ENCODE measurements at places on chromosomes 16 and 17.

- no peak for DNase-seq
Measured at GRCh38 chr17:3809135-3809534, 8.1 kb upstream of the ITGAE start.

DNA sequence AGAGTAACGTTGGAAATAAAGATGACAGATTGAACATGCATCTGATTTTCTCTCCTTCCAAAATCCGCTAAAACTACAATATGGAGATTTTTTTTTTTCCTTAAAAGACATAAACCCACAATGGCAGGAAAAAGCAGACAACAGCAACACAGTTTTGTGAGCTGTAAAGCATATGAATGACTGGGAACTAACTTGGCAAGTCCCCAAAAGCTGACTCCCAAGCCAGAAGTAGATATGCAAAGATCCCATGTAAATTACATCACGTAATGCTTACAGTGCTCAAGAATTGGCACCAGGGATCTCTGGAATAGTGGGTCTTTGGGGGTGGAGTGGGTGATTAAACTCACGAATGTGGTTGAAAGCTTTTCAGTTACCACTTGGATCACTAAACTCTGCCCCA is 106.6 kb downstream of the ELAC2 start:
- DNase-seq, result no peak

DNA sequence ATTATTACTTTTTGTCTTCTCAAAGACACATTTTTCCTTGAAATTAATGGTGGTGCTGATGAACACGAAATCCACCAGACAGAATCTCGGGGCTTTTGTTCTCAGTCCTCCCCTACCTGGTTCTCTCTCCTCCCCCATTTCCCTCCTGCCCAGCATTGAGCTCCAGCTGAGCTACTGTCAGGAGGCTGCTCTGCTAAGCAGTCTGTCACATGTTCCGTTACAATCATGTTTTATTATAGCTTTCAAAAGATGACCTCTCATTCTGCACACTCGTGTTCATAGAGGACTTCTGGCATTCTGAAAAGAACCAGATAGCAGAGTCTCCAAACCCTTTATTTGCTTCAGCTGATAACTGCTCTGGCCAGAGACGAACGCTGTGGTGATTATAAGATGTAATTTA is 732.5 kb upstream of the RBFOX1 start:
- no peak for DNase-seq

GRCh38 chr17:68061512-68062313 is 26.2 kb downstream of the KPNA2 start:
- peak; percentile 24 for DNase-seq

DNA sequence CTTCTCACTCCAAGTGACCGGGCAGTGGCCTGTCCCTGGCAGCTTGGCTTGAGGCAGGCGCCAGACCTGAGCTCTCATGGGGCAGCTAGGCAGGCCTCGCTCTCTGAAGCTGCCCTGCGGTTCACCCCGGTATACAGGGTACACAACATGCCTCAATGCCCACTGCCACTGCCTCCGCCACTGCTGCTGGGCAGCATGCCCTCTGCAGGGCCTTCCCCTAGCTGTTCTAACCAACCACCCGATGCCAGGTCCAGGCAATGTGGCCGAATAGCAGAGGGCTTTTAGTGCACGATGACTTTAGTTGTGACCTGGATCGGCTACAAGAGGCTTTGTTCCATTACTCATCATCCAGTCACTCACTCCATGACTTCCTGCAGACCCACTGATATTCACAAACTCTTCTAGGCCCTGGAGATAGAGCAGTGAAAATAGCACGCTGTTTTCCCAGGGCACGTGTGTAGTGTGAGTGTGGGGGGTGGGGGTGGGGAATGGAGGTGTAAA is 19.7 kb downstream of the CDC42EP4 start:
- peak; percentile 82 for DNase-seq

DNA sequence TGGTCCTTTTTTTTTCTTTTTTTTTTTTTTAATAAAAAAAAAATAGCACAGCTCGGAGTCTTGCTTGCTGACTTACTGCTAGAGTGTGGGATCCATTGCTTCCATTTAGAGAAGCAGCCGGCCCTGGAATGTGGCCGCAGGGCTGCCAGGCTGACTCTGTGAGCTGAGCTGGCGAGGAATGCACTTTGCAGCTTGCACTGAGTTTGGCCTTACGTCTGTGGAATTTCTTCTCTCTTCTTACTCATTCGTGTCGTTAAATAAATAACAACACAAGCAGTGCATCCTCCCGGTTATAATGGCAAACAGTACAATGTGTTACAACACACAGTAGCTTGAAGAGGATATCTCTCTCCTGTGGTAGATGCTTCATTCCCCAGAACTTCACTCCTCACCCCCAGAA is 69.2 kb downstream of the PRKCB start:
- peak; percentile 77 for DNase-seq

DNA sequence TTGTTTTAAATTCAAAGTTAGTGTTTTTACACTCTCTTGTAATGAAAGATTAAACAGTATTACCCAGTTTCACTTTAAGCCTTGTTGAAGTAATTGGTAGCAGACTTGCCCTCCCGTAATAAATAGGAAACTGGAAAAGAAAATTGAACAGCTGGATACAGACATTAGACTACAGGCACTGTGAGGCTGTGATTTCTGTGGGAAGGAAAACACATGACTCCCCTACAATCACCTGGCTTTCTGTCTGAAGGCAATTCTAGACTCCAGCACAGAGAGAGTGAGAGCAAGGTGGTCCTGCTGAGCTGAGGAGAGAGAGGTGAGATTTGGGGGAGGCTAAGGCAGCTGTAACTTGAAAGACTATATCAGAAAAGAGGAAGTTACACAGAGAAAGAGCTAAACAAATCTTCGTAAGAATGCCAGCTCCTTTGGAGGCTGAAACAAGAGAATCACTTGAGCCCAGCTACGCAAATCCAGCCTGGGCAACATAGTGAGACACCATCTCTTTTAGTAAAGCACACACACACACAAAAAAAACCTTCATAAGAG is 57.8 kb upstream of the CDYL2 start:
- no peak for DNase-seq

DNA sequence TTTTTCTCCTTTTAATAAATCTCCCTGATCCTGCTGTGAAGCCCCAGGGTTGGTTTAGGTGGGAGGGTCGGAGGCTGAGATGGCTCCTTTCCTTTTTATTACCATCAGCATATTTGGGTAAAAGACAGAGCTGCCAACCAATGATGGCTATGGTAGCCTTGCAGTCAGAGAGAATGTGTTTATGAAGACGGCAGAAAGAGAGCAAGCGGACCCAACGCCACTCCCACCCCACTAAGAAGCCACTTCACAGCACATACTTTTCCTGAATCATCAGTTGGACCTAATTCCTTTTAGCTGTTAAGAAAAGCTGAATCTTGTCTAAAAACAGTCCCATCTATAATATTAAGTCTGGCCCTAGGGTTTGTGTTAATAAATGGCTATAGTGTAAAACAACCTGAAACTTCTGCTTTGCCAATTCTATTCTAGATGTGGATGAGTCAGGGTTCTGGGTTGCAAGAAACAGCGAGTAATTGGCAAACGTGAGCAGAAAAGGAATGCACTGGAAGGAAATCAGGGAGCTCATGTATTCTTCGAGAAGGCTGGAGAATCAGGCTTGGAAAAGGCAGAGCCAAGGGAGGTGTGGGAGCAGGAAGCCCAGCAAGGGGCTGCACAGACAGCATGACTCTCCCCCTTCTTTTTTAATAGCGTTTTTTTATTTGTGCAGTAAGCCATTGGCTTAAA is 34.0 kb upstream of the PRKCA start:
- peak; percentile 71 for DNase-seq

DNA sequence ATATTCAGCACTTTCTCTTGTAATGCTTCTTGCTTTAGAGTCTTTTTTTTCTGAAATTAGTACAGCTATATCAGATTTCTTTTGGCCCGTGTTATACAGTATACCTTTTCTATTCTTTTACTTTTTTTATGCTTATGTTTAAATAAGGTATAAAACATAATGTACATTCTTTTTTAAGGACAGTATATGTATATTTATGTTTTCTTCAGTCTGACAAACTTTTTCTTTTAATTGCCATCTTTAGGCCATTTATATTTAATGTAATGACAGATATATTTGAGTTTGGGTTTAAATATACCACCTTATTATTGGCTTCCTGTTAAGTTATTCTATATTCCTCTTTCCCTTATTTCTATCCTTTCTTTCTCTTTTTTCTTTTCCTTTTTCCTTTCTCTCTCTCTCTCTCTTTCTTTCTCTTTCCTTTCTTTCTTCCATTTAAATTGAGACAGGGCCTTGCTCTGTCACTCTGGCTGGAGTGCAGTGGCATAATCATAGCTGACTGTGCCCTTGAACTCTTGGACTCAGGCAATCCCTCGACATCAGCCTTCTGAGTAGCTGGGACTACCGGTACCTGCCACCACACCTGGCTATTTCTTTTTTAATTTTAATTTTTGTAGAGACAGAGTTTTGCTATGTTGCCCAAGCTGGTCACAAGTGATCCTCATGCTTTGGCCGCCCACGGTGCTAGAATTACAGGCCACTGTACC is 61.7 kb downstream of the WWOX start:
- no peak for DNase-seq

DNA sequence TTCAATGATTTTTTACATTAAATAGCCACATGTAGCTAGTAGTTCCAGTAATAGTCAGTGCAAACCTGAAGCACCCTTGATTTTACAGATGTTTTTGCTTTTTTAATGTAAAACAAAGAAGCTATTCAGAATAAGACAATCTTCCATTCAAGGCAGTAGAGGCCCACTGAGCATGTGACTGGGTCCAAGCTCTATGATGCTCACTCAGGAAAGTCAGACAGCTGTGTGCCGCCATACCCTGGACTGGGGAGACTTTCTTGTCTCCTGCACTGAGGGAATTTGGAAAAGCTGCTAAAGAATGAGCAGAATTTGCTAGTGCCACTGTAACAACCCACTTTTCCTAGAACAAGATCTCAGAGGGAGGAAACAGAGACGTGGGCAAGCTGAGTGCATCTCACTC is 11.5 kb downstream of the CENPN start:
- DNase-seq, result no peak

- no peak for DNase-seq
Measured at GRCh38 chr17:63486317-63487013, 9.6 kb downstream of the ACE start.

GRCh38 chr16:8346294-8346693 is 244.0 kb downstream of the TMEM114 start:
- no peak for DNase-seq

- no peak for DNase-seq
Measured at GRCh38 chr16:79500286-79500685, 100.3 kb downstream of the MAF start.

DNA sequence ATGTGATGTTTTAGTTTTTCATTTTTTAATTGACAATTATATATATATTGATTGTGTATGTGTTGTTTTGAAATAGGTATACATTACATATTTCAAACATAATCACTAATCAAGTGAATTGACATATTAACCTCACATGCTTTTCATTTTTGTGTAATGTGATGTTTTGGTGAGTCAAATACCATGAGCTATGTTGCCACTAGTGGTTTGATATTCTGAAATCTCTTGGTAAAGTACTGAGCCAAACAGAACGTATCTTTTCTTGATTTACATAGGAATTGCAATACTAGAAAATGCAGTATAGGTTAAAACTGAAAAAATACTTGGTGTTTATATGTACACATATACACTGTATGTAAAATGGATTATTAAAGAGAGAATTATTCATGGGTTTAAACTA is 65.2 kb upstream of the SIAH1 start:
- DNase-seq, result no peak

DNA sequence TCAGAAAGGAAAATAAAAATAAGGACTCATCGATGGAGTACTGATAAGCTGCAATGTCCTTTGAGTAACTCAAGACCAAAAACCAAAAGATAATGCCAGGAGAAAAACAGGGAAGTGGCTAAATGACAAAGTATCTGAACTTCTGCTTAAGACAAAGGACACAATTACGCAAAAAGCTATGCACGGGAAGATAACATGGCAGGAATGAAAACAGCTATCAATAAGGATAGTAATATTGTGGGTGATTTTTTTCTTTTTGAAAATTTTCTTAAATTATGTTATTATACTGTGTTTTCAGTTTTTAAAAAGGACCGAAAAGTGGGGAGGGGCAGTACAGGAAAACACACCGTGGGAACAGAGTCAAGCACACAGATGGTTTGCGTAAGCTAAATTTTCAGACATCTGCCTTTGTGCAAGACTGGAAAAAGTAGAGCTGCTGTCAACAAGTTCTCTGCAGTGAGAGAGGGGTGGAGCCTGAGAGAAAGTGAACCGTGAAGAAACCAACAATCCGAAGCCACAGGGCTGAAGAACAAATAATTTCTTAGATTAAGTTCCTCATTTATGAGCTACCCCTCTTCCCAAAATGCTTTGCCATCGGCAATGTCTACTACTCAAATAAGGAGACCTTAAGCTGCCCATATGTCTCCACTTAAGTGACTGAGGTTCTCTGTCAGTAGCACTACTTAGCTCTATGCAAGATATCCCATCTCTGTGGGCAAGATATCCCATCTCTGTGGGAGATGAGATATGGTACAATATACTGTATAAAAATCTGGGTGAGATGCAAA is 99.9 kb upstream of the CORO6 start:
- DNase-seq, result no peak

- peak; percentile 56 for DNase-seq
Measured at GRCh38 chr17:46916211-46916610, 6.7 kb upstream of the GOSR2 start.

DNA sequence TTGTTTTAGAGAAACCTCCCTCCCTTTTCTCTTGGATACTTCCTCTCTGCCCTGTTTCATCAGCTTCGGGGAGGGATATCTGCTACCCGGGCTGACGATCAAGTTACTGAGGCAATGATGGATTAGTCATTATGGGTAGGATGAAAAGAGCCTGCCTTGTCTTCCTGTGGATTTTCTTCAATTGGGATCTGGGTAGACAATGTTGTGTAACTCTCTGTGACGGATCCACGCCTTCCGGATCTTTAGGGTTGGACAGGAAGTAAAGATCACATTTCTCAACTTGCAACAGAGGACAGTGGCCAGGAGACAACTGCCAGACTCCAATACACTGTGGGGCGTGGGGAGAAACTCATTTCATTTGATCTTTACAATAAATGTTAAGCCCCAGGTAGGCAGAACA is 11.3 kb upstream of the CHST6 start:
- peak; percentile 77 for DNase-seq

DNA sequence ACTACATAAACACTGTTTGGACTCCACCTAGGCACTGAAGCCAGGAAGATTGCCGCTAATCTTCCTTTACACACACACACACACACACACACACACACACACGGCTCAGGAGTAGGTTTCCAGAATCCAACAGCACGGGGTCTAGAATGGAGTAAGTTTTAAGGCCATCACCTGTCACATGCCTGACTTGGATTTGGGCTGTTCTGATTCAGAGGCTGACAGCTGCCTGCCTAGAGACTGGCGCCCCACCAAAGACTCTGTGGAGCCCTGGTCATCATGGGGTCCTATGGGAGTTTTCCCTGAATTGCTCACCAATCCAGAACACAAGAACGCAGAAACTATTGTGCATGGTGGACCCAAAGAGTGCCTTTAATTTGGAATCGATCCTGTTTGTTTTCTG is 10.9 kb downstream of the CDRT4 start:
- DNase-seq, result no peak

DNA sequence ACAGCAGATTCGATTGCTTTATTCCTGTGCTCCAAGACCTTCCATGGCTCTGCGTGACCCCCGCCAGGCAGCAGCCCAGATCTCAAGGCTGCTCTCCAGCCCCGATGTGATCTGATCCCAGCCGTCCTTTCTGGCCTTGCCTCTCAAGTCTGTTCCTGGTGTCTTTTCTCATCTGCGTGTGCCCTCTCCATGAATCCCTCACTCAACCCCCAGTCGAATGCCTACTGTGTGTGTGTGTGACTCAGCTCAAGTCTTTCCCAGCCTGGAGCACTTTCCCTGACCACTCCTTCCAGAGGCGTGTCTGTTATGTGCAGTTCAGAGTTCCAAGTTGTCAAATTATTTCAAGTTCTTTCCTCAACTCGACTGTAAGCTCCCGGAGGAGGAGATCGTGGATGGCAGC is 64.0 kb downstream of the MRM1 start:
- peak; percentile 2 for DNase-seq

Data from HFFc6 (cell line).